NCI-H187 treated with DMSO at 0.1 percent for 48 hours (cell line): ENCODE measurements at places on chromosomes 4 and X.

GRCh38 chr4:56910172-56910967 is 2.7 kb downstream of the REST start:
- DNase-seq, result no peak

DNA sequence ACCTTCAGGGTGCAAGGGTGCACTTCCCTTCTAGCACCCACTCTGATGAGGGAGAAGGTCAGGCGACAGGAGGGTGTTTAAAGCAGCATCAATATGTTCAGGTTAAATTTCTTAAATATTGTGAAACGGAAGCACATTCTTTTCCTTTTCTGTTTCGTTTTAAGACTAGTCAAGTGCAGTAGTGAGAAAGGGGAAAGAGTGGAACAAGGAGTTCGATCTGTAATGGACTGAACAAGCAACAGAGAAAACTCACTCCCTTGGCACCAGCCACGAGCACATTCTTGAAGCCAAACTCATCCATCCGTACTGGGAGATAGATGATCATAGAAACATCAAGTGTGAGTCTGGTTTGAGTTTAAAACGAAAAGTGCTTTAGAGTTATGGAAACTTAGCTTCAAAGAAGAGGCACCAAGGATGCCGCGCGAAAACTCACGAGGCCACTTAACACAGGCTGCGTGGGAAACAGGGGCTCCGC is 815 bp downstream of the FAM53A start:
- DNase-seq, result no peak

GRCh38 chr4:127214931-127215330 is 417.8 kb upstream of the INTU start:
- DNase-seq, result no peak

- DNase-seq, result no peak
These were observed 35.3 kb upstream of the TENM3 start for GRCh38 chr4:182207830-182208396.

GRCh38 chr4:78951862-78952472 is 12.7 kb upstream of the PAQR3 start:
- no peak for DNase-seq

DNA sequence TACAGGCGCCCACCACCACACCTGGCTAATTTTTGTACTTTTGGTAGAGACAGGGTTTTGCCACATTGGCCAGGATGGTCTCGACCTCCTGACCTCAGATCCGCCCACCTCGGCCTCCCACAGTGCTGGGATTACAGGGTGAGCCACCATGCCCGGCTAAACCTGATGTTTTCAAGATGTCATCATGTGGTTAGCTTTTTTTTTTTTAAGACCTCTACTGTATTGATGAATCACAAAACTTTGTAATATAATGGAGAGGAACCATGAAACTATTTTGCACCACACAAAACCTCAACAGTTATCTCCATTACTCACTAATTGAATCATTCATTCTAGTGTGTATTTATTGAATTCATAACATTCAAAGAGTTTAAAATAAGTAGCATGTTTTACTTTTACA is 94.7 kb upstream of the NEIL3 start:
- DNase-seq, result no peak

DNA sequence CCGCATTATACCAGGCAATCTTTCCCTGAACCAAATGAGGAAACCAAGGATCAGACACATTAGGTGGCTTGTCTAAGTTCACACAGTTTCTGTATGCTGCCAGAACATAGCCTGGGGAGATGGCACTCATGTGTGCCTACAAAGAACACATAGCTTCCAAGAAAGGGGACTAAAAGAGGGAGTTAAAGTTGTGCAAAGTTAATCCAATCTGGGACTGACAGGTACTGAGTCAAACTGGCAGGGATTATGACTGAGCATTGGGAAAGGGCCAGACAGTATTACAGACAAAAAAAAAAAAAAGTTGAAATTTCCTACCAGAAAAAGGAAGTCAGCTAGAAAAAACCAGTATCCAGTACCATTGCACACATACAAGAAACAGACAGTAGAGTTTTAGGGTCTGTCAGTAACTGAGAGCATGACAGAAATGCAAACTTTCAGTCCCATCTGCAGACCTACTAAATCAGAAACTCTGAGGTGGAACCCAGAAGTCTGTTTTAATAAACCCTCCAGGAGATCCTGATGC is 37.2 kb downstream of the ADAMTS3 start:
- DNase-seq, result no peak

GRCh38 chr4:149793459-149793858 is 22.2 kb downstream of the IQCM start:
- DNase-seq, result no peak

DNA sequence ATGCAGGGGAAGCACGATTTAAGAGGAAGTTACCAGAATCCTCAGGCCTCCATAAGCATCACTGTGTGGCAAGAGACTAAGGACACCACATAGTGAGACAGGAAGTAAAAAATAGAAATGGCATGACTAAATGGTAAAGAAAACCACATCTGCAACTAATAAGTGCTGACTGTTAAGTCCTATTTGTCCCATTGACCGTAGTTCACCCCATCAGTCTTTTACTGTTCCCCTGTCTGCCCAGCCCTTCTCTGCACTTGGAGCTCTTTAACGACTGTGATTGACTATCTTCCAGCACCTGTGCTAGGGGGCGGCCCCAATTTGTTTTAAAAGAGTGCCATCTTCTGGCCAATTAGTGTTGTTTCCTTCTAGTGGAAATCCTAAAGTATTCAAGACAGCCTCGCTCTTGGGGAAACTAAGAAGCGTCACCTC is 94.2 kb downstream of the MAOA start:
- peak; percentile 1 for DNase-seq

DNA sequence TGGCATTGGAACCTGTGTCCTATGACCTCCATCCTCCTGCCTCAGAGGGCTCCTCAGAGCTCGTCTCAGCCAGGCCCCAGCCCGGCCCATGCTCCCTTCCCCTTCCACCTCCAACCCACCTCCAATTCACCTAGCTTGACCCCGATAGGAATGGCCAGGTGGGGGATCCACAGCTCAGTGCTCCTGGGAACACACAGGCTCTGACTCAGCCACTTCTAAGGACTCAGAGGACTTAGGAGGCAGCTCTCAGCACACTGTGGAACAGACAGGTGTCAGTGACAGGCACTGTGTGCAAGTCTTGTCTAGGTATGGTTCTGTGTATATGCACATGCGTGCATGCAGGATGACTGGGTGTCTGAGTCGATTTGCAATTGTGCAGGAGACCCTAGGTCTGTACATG is 44.8 kb downstream of the PJA1 start:
- DNase-seq, result no peak
